ENCODE measurements at places on chromosomes 2 and 18. TPM values are rescaled to one million over a fixed set of nuclear protein-coding genes. Genes with fewer than 3 reads are reported as not detected.

DNA sequence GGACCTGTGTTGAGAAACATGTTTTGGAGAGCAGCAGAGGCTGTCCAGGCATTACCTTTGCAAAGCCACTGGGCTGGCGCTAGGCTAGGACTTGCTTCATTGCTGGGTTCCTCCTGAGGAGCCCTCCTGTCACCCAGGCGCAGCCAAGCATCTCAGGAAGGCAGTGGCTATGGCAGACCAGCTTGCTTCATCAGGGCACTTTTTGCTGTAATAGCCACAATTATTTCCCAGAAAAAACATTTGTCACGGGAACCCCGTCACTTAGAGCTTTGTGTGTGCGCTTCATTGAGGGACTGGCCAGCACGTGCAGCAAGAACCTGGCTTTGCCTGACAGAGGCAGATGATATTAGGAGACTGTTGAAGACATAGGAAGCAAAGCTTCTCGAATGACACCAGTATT is 36.4 kb downstream of the SLC20A1 start:
- no peaks in the 10 kb centered on the region for H3K36me3 ChIP-seq
- no peak overlapping the region for H3K4me3 ChIP-seq
- no peak overlapping the region for H3K27ac ChIP-seq
- no peaks in the 10 kb centered on the region for H3K4me1 ChIP-seq
- no peaks in the 10 kb centered on the region for H3K27me3 ChIP-seq

DNA sequence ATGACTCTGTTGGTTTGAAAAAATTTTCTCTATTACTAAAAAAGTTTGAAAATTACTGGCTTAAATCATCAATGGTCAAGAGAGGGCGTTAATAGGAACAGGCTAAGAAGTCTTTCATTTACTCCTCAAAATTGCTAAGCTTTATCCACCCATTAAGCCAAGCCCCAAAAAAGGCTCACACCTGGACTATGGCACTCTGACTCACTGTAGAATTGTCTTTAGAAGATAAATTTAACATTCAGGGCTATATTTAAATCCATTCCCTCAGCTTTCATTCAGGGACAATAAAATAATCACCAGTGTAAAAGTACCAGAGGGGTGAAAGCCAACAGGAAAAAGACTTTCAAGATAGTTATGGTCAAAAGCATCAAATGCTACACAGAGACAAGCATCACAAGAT is 80.0 kb downstream of the SESTD1 start:
- H3K4me1 ChIP-seq = no peaks in the 10 kb centered on the region
- no peak for DNase-seq

DNA sequence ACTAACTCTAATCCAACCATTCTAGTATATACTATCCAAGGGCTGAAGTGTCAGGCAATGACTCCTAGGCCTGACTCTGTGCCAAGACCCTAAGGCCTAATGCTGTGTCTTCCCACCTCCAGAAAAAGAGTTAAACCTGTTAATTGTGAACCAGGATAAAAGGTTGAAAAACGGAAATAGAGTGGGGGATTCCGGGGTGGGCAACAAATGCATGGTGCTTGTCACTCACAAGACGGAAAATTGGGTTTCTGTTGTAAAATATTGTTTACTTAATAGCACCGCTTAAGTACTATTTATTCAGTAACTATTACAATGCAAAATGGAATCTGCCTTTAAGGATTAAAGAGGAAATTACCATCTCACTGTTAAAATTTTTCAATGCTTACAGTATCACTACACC is 3.2 kb downstream of the STK17B start:
- no peak for DNase-seq
- no peak overlapping the region for H3K4me3 ChIP-seq
- no peaks in the 10 kb centered on the region for H3K4me1 ChIP-seq
- H3K27ac ChIP-seq = no peak overlapping the region
- H3K36me3 ChIP-seq = no peaks in the 10 kb centered on the region
- no peaks in the 10 kb centered on the region for H3K27me3 ChIP-seq

DNA sequence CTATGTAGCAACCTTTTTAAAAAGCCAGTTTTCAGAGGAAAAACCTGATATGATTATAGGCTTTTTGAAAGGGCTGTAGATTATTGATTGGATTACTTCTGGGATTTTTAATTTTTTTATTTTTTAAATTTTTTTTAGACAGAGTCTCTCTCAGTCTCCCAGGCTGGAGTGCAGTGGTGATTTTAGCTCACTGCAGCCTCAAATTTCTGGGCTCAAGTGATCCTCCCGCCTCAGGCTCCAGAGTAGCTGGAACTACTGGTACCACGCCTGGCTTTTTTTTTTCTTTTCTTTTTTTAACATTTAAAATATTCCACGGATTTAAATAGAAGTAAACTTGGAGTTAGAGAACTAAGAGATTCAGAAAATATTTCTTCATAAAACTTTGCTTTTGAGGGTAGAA is 1.2 kb downstream of the MRPL19 start:
- H3K36me3 ChIP-seq = no peaks in the 10 kb centered on the region
- peak overlapping the region; percentile 70 for H3K27ac ChIP-seq
- H3K27me3 ChIP-seq = no peaks in the 10 kb centered on the region
- DNase-seq = no peak

DNA sequence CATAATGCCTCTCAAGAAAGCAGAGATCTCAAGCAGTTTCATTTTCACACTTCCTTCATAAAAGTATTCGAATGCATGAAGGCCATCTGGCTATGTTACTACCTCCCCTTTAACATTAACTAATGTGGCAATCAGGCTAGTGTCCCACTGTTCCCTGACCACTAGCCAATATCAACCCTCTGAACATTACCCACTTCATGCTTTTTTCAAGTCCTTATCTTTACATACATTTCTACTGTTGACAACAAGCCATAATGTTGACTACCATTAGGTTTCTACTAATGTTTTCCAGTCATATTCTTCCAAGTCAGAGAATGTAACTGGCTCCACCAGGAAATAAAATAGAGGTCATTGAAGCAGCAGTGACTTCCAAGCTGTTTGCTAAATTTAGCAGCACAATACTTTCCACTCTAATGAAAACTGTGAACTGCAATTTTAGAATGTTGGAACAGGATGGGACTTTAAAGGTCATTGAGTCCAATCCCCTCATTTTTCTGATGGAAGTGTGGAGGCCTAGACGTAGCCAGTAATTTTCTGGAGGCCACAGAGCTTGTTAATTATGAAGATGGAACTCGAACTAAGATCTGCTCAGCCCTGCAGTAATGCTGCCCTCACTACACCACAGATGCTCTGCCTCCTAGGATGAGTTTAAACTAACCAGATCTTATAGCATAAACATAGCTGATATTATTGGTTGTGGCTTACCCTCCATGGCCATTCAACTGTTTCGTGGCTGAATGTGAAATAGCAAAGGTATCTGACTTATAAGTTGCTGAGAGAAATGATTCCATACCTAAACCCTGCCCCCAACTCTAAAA is 630 bp upstream of the PPP1R1C start:
- H3K27me3 ChIP-seq = no peaks in the 10 kb centered on the region
- no peak for DNase-seq
- H3K27ac ChIP-seq = no peak overlapping the region
- H3K36me3 ChIP-seq = peaks cover 2% of the 10 kb centered on the region

- peak; percentile 25 for DNase-seq
- no peaks in the 10 kb centered on the region for H3K27me3 ChIP-seq
Observed at GRCh38 chr2:230160112-230160660, 59.6 kb downstream of the SP110 start.

DNA sequence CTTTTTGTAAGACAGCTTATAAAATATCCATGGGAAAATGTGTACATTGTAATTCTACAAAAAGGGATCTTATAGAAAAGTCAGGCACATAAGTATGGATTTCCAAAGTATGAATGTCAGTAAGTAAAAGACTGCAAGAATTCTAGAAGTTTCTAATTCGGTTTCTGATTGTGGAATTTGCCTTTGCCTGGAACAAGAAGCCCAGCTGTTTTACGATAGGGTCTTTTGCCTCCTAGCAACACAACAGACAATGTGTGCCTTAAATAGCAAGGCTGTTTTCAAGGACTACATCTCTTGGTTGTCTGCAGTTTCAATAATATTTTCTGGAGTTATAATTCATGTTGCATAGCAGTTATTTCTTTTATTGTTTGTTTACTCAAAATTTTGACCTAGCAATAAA is 312.9 kb downstream of the MTX2 start:
- peak overlapping the region; percentile 47 for H3K27ac ChIP-seq
- no peaks in the 10 kb centered on the region for H3K36me3 ChIP-seq
- no peak overlapping the region for H3K4me3 ChIP-seq
- H3K27me3 ChIP-seq = no peaks in the 10 kb centered on the region

DNA sequence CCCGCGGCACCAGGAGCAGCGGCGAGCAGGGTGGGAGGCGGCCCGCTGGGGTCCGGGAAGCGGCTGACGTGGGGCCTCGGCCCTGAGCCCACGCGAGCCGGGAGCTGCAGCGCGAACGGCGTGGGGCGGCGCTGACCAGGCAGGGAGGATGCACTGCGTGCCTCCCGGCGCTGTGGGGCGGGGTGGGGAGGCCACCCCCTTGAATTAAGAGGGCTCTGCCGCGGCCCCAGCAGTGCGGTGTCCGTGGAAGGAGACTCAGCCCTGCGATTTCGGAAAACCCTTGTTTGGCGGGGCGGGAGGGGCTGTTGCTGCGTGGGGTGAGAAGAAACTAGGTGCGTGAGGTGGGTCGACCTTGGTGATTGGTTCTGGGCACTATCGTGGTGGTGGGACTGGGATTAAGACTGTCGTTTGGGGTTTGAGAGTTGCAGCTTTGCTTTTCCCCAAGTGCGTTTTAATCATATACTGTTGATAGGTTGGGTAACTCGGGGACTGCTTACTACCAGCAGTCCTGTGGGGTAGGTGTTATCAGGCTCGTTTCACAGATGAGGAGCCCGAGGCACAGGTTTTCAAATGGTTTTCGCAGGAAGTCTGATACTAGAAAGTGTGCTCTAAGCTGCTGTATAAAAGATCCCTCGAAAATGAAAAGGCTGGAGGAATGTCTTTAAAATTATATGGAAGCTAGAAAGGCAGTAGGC is 722 bp downstream of the ACSL3 start:
- peak; percentile 28 for DNase-seq
- peak overlapping the region; percentile 91 for H3K4me3 ChIP-seq
- no peaks in the 10 kb centered on the region for H3K4me1 ChIP-seq
- no peaks in the 10 kb centered on the region for H3K36me3 ChIP-seq
- peak overlapping the region; percentile 94 for H3K27ac ChIP-seq

- peaks cover 7% of the 10 kb centered on the region for H3K27me3 ChIP-seq
- H3K36me3 ChIP-seq = no peaks in the 10 kb centered on the region
- no peak overlapping the region for H3K27ac ChIP-seq
- H3K4me3 ChIP-seq = no peak overlapping the region
- DNase-seq = no peak
- H3K4me1 ChIP-seq = no peaks in the 10 kb centered on the region
Observed at GRCh38 chr2:136110526-136110925, 7.4 kb downstream of the CXCR4 start.

DNA sequence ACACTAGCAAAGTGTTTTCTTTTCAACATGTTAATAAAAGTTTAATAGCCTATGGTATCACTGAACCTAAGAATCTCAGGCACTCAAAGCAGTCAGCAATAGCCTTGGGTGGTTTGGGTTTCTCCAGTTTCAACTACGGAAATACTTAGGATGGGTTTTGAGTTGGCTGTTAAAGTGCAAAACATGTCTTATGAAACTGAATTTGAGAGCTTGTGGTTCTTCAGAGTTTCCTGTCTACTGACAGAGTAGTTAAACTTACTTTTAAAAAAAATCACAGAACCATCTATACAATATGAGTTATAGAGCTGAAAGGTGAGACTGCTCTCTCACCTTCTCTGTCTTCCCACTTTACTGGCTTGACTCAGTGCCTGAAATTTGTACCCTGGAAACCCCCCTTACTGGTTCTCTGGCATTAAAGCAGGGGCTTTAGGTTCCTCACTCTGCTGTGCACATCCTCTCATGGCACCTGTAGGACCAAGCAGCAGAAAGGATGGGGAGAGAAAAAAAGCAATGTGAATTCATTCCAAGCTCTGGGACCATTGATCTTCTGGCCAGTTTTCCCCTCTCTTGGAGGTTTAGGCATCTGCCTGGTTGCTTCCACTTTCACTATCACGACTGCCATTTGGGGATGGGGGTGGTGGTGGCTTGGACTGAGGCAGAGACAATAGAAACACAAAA is 18.1 kb downstream of the CCDC141 start:
- no peaks in the 10 kb centered on the region for H3K36me3 ChIP-seq
- H3K27me3 ChIP-seq = no peaks in the 10 kb centered on the region
- H3K4me3 ChIP-seq = no peak overlapping the region
- H3K27ac ChIP-seq = no peak overlapping the region

- peaks cover 8% of the 10 kb centered on the region for H3K4me1 ChIP-seq
- no peak overlapping the region for H3K27ac ChIP-seq
- H3K27me3 ChIP-seq = no peaks in the 10 kb centered on the region
- DNase-seq = no peak
Observed at GRCh38 chr2:241885946-241886643, 16.6 kb downstream of the RTP5 start.

DNA sequence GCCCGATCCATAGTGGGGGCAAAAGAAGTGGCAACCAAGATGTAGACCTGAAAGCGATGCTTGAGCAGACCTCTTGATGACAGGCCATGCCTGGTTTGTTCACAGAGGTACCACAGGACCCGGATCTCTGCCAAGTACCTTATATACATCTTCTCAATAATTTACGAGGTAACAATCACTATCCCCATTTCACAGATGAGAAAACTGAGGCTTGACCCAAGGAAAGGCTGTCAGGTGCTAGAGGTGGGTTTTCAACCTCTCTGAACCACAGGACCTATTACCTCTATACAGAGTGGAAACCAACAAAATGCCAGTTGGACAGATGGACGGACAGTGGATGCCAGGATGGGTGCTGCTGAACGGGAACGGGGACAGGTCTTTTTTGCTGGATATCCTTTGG is 13.8 kb upstream of the DIS3L2 start:
- DNase-seq = no peak
- H3K4me3 ChIP-seq = no peak overlapping the region
- no peaks in the 10 kb centered on the region for H3K36me3 ChIP-seq
- no peaks in the 10 kb centered on the region for H3K27me3 ChIP-seq

GRCh38 chr2:86028766-86029381 is 76.8 kb downstream of the POLR1A start:
- DNase-seq = peak; percentile 9
- no peak overlapping the region for H3K27ac ChIP-seq
- H3K36me3 ChIP-seq = no peaks in the 10 kb centered on the region
- H3K4me3 ChIP-seq = no peak overlapping the region
- no peaks in the 10 kb centered on the region for H3K4me1 ChIP-seq

DNA sequence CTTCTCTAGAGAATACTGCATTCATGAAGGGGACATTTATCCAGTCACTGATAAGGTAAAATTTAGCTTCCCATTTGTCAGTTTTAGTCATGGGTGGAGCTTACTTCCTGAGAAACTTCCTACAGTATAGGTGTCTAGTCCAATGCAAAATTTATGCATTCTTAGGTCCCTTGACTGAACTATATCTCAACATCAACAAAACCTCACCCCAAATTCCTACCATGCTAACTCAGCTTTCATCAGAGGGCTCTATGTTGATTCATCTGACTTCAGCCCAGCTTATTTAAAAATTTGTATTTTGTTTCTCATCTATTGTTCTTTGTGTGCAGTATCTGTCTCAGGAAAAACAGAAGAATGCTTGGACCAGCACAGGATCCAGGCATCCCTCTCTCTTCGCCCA is 296.4 kb upstream of the ACVR2A start:
- no peak overlapping the region for H3K4me3 ChIP-seq
- H3K27me3 ChIP-seq = no peaks in the 10 kb centered on the region
- no peak overlapping the region for H3K27ac ChIP-seq
- H3K4me1 ChIP-seq = no peaks in the 10 kb centered on the region
- DNase-seq = no peak
- no peaks in the 10 kb centered on the region for H3K36me3 ChIP-seq

- no peaks in the 10 kb centered on the region for H3K36me3 ChIP-seq
- no peaks in the 10 kb centered on the region for H3K27me3 ChIP-seq
- no peaks in the 10 kb centered on the region for H3K4me1 ChIP-seq
- no peak overlapping the region for H3K27ac ChIP-seq
- H3K4me3 ChIP-seq = no peak overlapping the region
Observed at GRCh38 chr2:133643863-133644262, 75.6 kb upstream of the NCKAP5 start.

Gene NEU2
- not detected for total RNA-seq

Gene MATN3
- total RNA-seq = 2.1 TPM

Gene POTEF
- 0.76 TPM for total RNA-seq

Gene KLHL41
- total RNA-seq = not detected

Gene TEKT4
- total RNA-seq = 0.55 TPM
